ENCODE measurements at places on chromosomes 13 and 19.

DNA sequence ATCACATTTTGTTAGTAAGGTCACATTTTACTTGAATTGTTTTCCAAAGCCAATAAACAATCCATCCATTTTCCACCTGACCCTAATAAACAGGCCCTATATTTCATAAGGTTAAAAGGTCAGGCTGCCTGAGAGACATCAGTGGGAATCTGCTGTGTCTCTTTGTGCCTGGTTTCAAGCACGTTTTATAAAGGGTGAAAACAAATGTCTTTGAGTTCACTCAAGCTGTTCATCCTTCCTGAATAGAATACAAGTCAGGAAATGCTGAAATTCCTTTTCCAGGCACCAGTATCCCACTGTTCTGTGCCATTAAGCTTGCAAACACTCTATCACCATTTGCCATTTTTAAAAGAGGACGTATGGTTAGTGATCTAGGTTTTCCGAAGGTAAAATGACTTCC, 67.5 kb upstream of the SPATA13 start:
- no peak for DNase-seq

DNA sequence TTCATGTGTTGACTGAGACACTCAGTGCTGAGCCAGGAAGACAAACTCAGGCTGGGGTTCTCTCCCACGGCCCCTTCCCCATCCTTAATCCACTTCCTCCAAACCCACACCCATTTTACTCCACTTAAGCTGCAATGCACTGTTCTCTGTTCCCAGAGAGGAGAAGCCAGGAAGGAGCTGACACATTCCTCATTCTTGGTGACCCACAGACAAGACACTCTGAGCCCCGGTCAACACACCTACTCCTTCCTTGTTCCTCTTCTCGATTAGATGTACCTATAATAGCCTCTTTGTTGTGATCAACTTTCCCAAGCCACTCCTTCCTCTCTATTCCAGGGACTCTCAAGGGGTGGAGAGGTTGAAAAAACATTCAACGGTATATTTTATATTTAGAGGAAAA, 47.1 kb downstream of the INSR start:
- DNase-seq = no peak

DNA sequence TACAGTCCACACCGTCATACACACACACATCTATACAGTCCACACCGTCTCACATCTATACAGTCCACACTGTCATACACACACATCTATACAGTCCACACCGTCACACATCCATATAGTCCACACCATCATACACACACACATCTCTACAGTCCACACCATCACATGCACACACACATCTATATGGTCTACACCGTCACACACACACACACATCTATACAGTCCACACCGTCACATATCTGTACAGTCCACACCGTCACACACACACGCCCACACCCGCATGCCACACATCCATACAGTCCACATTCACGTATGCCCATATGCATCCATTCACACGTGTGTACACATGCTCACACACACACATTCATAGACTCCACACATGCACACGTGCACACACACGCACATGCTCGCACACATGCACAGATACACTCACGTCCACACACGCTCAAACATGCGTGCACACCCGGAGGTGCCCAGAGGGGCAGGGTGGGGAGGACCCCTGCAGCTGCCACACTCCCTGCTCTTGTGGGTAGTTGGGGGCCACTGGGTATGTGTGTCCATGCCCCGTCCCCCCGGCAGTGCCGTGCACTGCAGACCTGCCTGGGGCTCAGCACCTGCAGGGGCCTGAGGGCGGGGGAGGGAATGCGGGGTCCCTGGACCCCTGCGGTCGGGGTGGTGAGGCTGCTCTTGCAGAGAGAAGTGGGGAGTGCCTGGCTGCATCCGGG, 29.2 kb downstream of the PIAS4 start:
- DNase-seq = no peak

DNA sequence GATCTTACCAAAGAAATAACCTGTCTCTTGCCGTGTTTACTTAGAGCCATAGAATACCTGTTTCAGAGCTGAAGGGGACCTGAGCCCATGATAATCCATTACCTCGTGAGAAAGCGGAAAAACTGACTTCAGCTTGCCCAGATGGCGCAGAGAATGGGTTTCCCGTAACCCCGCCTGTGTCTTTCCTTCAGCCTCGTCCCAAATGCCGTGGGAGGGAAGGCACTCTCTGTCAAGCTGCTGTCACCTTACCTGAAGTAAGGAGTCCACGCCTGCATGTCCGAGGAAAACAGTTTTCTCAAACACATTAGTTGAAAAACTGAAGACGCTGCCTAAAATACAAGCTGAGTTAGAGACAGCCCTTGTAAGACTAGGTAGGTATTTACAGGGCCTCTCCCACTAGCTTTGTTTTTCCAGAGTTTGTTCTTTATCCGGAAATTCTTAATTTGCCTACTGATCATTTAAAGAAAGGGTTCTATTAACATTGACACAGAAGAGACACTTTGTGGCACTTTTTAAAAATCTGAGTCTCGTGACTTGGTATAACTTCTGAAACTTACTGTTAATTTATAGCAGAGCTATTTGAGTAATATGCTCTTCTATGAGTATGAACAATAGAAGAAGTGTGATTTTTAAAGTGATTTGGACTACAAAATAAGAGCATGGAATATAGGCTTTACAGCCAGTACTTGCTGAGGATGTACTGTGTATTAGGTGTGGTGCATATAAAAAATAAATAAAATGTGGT, 1.3 kb upstream of the INTS6 start:
- peak; percentile 53 for DNase-seq

DNA sequence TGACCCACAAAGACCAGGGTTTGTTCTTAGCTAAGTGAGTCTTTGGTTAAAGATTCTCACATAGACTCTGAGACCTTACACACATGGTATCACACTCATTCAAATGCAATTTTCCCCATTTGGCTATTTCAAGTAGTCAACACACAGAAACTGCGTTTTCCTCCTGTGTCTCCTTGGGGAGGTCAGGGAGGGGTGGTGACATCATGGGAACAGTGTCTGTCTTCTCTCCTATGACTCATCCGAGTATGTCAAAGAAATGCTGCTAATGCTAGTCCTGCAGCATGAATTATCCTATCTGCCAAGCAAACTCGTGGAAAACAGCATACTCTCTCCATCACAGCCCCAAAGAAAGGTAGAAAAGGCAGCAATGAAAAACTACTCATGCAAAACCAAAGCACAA, 100.2 kb downstream of the ENOX1 start:
- no peak for DNase-seq

DNA sequence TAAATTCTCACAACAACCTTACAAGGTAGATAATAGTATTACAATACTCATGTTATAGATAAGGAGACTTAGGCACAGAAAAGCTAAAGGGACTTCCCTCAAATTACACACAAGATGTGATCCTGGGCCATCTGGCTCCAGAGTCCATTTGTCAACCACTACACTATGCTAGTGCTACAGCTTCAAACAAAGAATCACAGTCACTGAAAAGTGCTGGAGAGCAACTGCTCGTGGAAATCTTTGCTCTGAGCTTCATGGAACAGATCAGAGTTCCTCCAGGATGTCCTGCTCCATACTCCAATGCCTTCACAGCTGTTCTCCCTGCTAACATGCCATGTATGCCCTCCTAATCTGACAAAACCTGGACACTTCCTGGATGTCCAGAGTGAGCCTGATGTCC, 271.2 kb downstream of the ENOX1 start:
- DNase-seq = no peak

GRCh38 chr13:98347756-98348155, 170.7 kb upstream of the RNF113B start:
- DNase-seq = no peak

GRCh38 chr19:45050036-45050435, 11.2 kb downstream of the CLASRP start:
- DNase-seq = no peak

DNA sequence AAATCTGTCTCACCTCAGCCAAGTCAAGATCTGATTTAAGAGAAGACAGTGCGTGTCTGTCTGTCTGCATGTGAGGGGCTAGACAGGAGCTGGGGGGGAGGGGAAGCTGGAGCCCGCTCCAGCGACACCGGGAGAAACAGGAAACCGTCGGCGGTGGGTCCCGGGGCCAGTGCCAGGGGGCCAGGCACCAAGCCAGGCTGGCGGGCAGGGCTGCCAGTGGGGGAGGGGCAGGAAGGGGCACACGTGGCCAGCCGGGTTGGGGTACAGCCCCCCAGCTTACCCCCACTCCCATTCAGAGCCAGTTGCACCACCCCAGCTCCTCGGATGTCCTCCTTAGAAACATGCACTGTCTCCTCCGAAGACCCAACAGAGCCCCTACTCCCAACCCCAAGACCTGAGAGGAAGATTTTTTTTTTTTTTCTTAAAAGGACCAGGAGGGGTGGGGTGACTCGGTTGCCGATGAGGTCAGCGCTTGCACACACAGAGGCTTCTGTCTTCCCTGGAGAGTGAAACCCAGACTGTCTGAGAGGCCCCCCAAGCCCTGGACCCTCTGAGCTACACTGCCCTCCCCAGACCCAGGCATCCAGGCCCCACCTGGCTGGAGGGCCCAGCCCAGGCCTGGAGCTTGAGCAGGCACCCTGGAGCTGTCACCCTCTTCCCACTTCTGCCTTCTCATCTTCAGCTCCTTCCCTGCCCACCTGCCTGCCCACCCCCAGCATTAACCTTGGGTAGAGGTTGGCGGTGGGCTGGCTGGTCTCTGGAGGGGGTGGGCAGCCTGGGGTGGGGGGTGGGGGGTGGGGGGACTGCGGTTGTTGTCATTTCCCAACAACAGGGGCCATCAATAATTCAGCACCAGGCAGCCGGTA, 4.0 kb downstream of the ERF start:
- no peak for DNase-seq

DNA sequence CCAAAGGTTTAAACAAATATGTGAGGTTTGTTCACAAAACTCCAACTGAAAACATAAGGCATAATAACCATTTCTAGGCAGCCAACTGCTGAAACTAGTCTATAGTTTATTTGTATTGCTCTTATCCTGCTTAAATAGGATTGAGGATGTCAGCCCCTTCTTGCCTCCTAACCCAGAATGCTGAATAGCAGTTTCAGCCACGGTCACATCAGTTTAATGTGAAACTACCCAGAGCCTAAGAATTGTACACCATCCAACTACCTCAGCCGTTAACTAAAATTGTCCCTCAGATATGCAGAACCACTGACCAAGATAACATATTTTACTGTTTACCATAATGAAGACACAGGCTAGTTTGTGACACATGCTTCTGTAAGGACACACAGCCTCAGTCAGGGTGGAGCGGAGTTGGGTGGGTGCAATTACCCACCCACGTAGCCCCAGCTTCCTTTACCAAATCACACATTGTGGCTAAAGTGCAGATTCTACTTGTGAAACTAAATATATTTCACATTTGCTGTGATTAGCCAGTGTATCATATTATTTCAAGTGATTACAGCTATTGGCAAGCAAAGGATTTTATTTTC, 259.9 kb downstream of the EFNB2 start:
- DNase-seq = no peak

DNA sequence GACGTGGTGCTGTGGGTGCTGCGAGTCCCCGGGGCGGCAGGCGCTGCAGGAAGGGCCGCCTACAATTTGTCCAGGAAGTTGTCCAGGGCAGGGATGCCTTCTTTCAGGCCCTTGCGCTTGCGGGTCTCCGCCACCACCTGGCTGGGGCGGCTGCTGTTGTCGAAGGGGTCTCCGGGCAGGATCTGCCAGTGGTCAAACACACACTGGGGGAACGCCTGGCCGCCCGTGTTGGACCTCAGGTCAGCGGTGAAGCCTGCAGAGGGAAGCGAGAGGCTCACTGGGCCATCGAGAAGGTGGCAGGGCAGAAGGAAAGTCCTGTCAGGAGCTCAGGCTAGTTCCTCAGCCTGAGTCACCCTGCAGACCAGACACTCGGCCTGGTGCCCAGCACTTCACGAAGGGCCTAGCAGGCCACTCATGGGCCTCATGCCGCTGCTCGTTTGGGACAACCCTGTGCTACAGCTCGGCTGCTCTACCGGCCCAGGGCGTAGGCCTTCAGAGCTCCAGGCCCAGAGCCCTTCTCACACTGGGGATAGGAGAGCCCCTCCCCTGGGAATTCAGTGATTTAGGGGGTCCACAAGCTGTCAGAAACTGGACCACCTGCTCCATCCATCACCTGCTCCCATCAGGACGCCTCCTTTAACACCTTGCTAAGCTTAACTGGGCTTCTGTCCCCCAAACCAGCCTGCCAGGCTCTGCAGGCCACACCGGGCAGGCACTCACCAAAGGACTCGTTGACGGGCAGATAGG, 5.8 kb upstream of the DAPK3 start:
- peak; percentile 7 for DNase-seq

DNA sequence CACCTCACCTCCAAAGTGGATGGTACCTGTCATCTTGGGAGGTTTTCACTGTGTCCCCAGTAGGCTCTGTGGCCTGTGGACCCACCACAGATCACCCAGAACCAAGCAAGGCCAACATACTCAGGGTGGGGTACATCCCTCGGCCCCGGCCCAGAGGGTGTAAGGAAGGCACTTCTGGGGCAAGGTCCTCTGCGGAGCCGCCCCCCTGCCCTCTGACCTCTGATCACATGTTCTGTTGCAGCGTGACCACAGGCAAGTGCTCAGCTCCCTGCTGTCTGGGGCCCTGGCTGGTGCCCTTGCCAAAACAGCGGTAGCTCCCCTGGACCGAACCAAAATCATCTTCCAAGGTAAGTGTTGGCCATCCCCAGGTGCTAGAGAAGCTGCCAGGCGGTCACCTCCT, 36.7 kb downstream of the TMEM161A start:
- no peak for DNase-seq

DNA sequence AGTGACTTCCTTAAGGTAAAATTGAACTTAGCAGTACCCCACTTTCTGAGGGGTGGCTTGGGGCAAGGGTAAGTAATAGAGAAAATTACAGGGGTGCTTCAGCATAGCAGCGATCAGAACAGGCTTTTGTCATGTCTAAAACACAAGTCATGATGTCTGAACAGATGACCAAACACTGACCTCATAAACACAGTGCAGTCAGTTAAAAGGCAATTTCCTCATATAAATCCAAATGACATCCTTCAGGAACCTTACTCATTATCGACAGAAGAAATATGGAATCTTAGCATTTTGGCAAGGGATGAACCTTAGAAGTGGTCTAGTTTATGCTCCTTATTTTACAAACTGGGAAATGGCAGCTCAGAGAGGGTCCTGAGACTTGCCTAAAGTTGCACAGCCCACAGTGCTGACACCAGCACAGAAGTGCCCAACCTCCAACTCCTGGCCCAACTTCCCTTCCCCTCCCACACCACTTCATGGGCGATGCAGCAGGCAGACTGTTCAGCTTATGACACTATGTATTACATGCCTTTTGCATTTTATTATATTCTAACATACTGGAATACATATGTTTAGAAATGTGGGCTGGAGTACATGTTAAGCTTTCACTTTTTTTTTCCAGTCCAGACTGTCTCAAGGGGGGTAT, 3.6 kb downstream of the GJA3 start:
- no peak for DNase-seq

DNA sequence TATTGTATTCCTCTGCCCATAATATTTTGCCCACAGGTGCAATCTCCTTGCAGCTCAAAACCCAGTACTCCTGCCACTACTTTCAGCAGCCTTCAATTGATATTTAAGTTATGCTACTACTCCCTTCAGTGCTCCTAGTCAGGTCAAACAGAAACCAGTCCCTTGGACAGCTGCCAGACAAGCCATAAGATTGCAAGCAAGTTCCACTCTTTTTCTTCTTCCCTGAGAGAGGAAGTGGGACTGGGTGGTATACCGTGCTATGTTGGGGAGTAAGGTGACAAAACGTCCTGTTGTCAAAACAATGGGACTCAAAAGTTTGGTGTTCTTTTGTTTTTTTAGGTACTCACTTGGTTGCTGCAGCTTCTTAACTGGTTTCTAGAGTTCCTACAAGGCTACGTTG, 63.1 kb upstream of the FRY start:
- DNase-seq = no peak

- no peak for DNase-seq
Observed at GRCh38 chr13:112790735-112791641, 101.2 kb downstream of the ATP11A start.

GRCh38 chr13:69947582-69947981, 160.0 kb upstream of the ATXN8OS start:
- no peak for DNase-seq

Data from GM23338 (cell line).